ENCODE measurements at places on chromosomes 11 and 22.

DNA sequence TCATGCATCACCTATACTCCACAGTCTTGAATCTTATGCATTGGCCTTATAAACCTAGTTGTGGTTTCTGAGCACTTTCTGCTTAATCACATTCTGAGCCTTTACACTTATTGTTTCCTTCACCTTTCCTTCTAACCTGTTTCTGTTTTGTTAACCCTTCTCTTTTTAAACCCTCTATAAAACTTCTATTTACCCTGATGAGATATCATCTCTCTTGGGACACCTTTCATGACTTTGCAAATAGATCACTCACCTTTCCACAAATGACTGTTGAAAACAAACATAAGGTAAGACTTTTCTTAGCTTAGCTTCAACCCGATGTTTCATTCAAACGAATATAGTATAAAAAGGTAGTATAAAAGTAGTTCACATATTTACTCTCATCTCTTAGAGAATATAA lies 483.6 kb downstream of the FAM181B start:
- no peak for DNase-seq

- no peak for DNase-seq
Measured at GRCh38 chr11:94654201-94654600, 87.0 kb downstream of the PIWIL4 start.

- DNase-seq = no peak
Measured at GRCh38 chr11:60457576-60457975, 1.9 kb downstream of the MS4A1 start.

GRCh38 chr11:85822814-85823213 lies 11.9 kb upstream of the SYTL2 start:
- DNase-seq = no peak

- DNase-seq = peak; percentile 90
Measured at GRCh38 chr11:132559331-132560036, 972.8 kb downstream of the OPCML start.

GRCh38 chr22:40203572-40203971 lies 25.8 kb downstream of the TNRC6B start:
- DNase-seq = no peak

DNA sequence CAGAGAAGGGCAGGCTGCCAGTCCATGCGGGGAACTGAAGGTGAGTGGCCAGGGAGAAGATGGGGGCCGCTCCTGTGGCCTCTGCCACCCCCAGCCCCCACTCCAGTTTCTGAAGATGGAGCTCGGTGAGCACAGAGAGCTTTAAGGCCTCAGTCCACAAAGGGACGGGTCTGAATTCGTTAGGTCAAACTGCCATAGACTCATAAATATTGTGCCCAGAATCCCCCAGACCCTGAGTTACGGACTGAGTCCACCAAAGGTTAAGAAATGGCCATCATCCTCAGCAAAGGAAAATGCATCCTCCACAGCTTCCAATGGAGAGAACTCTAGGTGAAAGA lies 344.2 kb downstream of the BUD13 start:
- no peak for DNase-seq

Data from NCI-H82 (cell line).